Hindlimb muscle (tissue), 1 donor: ENCODE measurements at places on chromosomes 5 and 9. TPM values are rescaled to one million over a fixed set of nuclear protein-coding genes. Genes with fewer than 3 reads are reported as not detected.
A peak's percentile ranks its signal among the peaks of the same experiment; 100 is the strongest.

Gene FAM169A
- 0.44 TPM for polyA plus RNA-seq

GRCh38 chr5:29208024-29208423 lies 1985.5 kb upstream of the CDH6 start:
- DNase-seq, result no peak

Gene FGF18
- polyA plus RNA-seq, result 14.4 TPM

Gene SPOCK1
- 4.6 TPM for polyA plus RNA-seq

Gene PLPP7
- 51.0 TPM for polyA plus RNA-seq

- no peak for DNase-seq
Observed at GRCh38 chr9:85510830-85511504, 230.8 kb downstream of the AGTPBP1 start.

DNA sequence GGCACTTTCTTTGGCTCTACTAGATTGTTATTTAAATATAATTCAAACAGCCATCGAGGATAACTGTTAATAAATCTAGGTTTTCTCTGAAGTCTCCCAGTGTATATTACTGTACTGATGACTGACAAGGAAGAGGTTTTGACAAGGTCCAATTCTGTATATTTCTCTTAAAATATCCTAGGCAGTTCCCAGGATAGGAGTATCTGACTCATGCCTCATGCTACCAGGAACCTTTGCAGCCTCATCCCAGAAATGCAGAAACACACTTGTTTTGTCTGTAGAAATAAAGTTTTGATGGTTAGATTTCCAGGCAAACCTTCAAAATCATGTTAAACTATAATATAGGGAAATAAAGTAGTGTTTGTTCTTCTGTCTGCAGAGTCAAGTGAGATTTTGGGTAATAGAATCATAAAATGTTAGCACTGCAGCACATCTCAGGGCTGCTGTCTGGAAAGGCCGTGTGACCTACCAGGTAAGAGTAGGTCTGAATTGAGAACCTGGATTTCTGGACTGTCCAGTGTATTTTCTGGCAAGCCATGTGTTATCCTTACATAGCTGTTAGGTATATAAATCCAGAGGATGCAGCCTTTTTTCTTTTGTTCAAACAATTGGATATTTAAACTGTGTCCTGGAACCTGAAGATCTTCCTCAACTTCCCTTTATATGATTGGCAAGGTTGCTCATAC lies 8.3 kb downstream of the UBE2D2 start:
- no peak for DNase-seq

Gene KCNT1
- polyA plus RNA-seq, result 16.8 TPM

- DNase-seq, result no peak
Observed at GRCh38 chr5:8349855-8350254, 480.9 kb downstream of the MTRR start.

Gene SPEF2
- 6.6 TPM for polyA plus RNA-seq

GRCh38 chr5:155040984-155041653 lies 27.6 kb downstream of the KIF4B start:
- DNase-seq, result no peak

- no peak for DNase-seq
Observed at GRCh38 chr5:170441393-170441784, 52.2 kb upstream of the KCNMB1 start.

- DNase-seq, result peak; percentile 64
Observed at GRCh38 chr9:36102742-36103495, 33.6 kb upstream of the GLIPR2 start.

DNA sequence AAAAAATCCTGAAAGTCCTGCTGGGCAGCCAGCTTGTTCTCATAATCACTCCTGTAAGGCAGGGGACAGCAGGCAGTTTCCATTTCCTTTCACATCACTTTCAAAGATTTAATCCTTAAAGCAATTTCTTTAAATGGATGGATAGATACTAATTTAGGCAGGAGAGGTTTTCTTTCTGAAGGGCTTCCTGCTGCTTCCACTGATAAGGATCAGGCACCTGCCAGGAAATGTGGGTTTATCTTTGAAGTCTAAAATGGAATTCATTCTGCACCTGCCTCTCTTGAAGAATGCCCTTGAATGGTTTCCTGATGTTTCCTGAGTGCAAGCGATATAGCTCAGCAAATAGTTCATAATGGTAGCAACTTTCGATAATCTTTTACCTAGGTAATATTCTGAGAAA lies 64.5 kb downstream of the STARD4 start:
- no peak for DNase-seq

- DNase-seq, result peak; percentile 71
Observed at GRCh38 chr9:95506678-95507463, 9.9 kb downstream of the PTCH1 start.

Gene SHISAL2B
- polyA plus RNA-seq, result not detected

- DNase-seq, result no peak
Observed at GRCh38 chr5:170655920-170656319, 127.6 kb upstream of the GABRP start.

GRCh38 chr5:166980666-166981065 lies 1310.8 kb upstream of the WWC1 start:
- no peak for DNase-seq

DNA sequence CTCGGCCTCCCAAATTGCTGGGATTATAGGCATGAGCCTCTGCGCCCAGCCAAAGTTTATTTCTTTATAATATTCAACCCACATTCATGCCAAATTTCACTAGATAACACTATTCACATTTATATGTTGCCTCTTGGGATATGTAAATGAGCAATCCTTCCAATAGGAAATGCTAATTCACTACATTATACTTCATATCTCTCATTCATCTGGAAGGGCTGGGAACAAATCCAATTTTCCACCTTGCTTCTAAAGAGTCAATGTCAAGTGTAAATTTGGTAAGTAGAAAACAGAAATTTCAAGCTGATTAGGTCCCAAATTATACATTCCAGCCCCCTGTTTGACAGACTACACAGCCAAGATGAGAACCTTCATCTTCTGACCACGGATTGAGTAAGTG lies 385.5 kb downstream of the GLIS3 start:
- no peak for DNase-seq

DNA sequence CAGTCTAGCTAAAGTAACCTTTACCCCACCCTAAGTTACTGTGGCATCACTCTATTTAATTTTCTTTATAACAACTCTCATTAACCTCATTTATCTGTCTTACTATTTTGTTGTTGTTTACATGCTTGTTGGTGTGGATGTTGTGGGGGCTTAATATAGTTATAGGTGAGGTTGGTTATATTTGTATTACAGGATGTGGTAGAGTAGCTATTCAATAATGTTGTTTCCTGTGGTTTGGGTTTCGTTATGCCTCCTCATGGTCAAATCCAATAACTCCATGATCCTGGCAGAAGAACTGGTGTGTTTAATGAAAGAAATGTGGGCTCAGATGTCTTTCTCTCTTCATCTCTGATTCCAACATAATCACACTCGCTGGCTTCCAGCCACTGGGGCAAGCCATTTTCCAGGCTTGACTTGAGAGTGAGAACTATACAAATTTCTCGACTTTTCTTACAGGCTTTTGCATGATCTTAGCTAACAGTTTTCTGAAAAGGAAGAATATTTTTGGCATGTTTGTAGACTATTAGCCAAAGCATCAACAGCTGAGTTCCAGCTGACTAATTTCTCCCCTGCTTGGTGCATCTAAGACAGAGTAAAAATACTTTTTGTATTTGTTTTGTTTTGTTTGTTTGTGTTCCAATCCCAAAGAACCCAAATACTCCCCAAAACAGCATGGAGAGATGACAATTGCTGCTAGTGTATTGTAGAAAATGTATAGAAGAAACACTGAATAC lies 303.7 kb upstream of the PAPPA start:
- no peak for DNase-seq

DNA sequence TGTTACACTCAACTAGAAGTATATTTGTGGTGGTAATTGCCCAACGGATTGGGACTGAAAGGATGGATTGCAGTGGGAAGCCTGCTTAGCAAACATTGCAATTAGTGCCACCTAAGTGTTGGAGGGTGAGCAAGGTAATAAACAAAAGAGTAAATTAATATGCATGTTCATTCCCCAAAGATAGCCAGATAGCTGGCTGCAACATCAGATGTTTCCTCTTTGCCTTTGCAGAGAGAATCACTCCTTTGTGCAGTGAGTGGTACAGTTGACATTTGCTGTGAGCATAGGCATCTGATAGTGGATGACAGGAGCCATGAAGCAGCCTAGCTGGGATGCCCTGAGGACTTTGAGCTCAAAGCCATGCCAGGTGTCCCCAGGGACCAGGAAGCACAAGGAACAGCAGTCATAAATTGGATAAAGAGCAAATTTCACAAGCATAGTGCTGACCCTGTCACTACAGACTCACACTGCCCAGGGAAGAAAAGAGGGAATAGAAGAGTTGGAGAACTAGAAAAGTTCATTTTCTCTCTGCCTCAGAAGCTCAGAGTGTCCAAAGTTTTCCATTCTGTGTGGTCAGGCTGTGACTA lies 336.1 kb upstream of the SLC30A5 start:
- no peak for DNase-seq

DNA sequence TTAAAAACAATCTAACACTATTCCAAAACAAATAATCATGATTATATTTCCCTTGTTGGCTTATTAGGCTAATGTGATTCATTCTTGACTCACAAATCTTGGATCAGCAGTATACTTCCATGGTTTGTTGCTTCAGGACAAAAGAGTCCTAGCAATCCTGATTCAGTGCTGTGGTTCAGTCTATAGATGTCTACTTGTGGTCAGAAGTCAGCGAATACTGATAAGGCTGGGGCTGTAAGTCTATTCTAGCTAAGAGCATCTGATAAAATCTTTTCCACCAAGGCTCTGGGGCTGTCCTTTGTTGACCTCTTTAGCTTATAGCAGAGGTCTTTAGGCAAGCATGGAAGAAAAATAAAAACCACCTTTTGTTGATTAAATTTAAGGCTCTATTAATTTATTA lies 4.4 kb upstream of the SMIM3 start:
- no peak for DNase-seq

GRCh38 chr9:123866497-123866896 lies 63.4 kb downstream of the DENND1A start:
- no peak for DNase-seq

GRCh38 chr5:84036842-84037241 lies 316.2 kb upstream of the HAPLN1 start:
- DNase-seq, result no peak
